ENCODE measurements at places on chromosomes 1 and 21.

- DNase-seq = no peak
Observed at GRCh38 chr1:207402744-207403143, 51.4 kb upstream of the CR2 start.

DNA sequence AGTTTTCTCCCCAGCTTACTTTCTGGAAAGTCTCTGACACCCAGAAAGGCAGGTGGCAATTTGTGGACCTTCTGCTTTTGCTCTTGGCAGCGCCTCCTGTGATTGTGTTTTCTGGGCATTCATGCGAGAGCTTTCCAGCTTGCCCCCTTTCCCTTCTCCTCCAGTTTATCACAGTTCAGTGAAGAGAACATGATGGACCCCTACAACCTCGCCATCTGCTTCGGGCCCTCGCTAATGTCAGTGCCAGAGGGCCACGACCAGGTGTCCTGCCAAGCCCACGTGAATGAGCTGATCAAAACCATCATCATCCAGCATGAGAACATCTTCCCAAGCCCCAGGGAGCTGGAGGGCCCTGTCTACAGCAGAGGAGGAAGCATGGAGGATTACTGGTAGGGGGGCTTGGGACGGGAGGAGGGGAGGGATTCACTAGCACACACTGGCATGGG lies 24.3 kb upstream of the IKBKE start:
- no peak for DNase-seq

DNA sequence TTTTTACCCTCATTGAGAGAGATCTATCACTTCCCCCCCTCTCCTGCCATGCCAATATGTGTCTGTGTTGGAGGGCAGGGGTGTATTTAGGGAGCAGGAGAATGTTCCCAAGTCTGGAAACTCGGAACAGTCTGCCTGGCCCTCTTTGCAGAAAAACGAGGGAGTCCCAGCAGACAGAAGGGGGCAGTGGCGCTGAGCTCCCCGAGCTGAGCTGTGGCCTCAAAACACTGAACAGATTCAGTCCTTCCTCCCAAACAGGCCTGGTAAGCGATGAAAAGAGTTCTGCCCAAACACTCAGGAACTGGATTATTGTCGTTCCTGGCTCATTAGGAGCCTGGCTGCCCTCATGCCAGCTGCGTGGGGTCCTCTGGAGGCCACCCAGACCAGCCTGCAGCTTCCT lies 981 bp downstream of the CLDN14 start:
- no peak for DNase-seq

DNA sequence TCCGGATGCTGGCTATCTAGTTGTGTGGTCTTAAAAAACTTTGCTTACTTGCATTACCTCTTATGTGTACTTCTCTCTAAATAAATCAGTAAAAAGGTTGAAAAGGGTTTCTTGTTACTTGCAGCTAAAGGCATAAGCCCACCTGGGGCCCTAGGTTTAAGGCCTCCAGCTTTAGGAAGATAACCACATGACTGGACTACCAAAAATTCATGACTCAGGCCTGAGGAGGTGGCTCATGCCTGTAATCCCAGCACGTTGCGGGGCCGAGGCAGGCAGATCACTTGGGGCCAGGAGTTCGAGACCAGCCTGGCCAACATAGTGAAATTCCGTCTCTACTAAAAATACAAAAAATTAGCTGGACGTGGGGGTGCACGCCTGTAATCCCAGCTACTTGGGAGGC lies 142.9 kb downstream of the APP start:
- no peak for DNase-seq

- no peak for DNase-seq
Observed at GRCh38 chr1:108585313-108585712, 25.4 kb downstream of the EEIG2 start.

DNA sequence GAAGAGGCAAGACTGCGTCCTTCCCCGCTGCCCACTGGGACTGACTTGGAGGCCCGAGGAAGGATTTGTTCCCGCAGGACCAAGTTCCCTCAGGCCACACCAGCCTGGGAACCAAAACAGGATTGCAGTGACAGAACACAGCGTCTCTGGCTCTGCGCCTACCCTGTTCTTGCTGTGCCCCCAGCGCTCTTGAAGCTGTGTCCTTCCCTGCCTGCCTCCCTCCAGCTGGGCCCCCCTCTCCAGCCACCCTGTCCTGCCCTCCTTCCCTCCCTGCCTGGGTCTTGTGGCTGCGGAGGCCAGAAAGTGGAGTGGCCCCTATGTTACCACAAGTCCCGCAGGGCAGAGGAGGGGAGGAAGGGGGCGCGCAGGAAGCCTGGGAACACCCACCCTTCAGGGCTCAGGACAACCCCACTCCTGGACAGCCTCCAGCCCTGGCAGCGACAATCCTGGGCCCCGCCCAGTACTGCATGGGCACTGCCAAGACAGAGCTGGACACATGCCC lies 164.9 kb downstream of the DYRK1A start:
- DNase-seq = no peak

DNA sequence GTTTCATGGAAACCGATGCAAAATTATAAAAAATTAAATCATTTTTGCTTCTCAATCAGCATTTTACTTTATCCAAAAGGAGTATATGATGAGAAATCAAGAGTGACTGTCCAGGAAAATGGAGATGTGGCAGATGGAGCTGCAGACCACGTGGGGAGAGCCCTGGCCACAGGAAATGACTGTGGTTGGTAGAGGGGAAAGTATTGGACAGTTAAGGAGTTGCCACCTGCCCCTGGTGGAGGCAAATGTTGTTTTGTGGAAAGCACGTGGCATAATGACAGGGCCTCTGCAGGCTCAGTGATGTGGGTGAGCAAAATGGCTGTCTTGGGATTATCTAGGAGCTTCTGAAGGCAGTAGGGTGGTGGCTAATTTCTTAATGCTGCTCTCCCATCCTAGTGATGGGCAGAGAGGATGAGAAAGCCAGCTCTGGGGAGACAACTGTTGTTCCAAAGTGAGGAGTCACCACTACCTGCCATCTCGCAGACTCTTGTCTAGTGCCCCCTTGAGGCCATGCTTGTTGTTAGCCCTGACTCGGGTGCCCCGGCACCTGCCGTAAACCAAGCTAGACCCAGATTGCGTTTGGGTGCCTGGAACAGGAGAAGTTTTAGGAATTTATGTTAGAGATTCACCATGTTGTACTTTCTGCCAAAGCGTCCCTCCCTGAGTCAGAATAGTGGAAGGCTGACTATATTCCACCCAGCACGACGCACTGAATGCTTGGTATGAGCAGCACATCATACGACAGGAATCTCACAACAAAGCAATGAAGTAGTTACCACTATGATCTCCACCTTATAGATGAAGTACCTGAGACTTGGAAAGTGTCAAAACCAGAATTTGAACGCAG lies 144.0 kb downstream of the ROR1 start:
- no peak for DNase-seq

GRCh38 chr1:21229246-21230000 lies 52.7 kb upstream of the EIF4G3 start:
- DNase-seq = no peak

DNA sequence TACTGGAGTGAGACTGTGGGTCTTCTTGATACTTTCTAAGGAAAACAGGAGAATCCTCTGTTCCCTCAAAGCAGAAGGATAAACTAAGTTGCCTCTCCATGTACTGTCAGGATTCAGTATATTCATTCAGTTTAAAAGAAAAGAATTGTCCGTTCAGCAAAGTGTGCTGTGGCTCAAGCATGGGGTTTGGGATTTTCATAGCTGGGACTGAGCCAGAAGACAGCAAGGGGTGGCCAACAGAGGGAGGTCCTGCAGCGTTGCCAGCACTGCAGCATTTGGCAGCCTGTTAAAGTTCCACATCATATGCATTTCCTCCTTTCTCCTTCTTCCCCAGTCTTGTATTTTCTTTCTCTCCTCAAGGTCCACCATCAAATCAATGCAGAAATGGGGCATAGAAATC lies 75.1 kb downstream of the DTL start:
- no peak for DNase-seq

DNA sequence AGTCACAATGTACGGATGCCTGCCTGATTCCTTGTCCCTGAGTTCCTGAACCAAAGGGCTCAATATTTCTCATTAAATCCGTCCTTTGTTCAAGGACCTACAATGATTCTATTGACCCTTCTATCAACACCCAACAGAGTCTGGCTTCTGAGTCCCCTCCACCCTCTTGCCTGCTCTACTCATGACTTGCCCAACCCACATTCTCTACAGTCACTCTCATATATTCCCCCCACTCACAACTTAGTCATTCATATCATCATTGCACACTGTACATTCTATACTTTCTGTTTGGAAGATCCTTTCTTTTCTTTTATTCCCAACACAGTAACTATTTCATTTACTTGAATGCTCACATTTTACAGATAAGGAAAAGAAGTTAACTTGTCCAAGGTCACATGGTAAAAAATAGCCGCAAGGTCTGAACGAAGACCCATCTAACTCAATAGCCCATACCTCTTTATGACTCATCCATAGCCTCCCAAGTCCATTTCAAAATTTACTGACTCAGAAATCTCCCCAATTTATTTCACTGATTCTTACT lies 3.6 kb downstream of the OTUD7B start:
- DNase-seq = no peak

- DNase-seq = no peak
Observed at GRCh38 chr1:59436637-59437036, 139.7 kb downstream of the FGGY start.

GRCh38 chr1:100448366-100448765 lies 89.6 kb upstream of the GPR88 start:
- peak; percentile 80 for DNase-seq

DNA sequence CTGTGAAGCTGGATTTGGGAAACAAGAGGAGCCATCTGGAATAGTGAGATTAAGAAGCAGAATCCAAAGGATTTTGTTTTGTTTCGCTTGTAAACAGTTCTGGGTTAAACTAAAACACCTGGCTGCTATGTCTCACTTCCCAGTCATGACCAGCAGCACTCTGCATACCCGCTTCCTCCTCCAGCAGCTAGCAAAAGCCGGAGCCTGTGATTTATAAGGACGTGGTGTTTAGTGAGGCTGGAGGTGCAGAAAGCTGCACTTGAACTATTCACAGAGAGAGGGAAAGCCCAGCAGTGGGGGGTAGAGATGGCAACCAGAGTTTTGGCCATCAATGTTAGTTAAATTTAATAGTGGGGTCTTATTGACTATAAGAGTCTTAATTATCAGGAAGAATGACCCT lies 240.2 kb downstream of the AJAP1 start:
- DNase-seq = no peak

GRCh38 chr1:15918962-15919715 lies 56.8 kb downstream of the ZBTB17 start:
- no peak for DNase-seq

GRCh38 chr1:223233410-223234169 lies 90.5 kb upstream of the TLR5 start:
- DNase-seq = no peak

DNA sequence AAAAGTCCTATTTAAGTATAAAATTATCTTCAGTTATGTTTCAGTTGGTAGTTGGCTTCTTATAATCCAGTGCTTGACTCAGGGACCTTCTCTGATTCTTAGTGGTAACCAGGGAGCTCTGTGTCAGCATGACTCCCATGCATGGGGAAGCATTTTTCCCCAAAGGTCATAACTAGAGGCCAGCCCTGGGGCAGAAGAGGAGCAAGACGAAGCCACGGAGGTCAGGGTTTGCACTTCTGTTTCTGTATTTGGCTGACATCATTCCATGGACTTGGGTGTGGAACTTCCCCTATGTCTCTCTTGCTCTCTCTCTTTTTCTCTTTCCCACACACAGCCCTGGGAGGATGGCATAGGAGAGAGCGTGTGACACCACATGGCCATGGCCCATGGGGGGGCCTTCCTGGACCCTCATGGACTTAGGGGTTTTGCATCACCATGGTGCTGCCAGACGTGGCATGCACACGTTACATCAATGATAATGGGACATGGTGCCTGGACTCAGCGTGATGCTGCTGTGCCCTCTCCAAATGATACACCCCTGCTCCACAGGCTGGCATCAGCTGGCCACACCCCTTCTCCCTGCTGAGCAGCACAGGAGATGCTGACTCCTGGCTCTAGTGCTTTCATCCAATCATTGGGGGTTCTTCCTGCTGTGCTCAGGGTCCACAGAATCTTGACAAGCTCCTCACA lies 260.5 kb downstream of the KCNJ6 start:
- no peak for DNase-seq

GRCh38 chr1:1540090-1540817 lies at the start of gene TMEM240:
Gene TMEM240, minus strand, starts transcription at chr1:1540624. Its CDS starts 278 bp downstream, at chr1:1540346.
- DNase-seq = no peak

- DNase-seq = no peak
Observed at GRCh38 chr1:233042834-233043233, 92.4 kb downstream of the NTPCR start.

DNA sequence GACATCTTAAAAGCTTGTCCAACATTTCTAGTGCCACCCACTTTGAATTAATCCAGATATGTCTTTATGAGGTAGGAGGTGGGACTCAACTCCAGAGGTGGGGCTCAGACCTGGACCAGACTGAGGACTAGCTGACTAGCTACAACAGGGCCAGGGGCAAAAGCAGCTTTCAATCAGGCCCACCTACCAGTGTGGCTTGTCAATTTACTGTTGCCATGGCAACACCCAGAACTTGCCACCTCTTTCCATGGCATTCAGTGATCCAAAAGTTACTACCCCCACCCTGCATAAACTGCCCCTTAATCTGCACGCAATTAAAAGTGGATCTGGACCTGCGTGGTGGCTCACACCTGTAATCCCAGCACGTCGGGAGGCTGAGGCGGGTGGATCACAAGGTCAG lies 113.2 kb upstream of the KAZN start:
- no peak for DNase-seq

DNA sequence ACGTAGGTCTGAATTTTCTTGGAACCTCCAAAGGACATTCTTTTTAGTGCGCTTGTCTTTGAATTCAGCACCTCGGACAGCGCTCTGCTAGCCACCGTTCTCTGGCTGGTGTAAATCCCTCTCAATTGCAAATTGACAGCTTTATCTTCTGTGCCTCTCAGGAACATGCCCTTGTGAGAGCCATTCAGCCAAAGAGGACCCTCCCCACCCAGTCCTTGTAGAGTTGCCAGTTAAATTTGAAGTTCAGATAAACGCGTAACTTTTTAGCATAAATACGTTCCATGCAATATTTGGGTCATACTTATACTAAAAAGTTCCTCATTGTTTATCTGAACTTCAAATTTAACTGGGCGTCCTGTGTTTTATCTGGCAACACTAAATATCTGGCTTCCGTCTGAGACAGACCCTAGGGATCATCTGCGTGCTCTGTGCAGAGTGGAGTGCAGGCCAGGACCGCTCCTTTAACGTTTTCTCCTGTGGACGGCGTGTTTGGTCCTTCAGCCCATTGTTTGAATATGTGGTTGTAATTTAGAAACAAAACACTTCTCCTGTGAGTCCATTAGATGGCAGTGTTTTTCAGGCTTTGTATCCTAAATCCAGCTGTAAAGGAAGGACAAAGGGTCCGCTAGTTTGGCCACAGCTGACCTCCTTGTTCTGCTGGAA lies 7.0 kb downstream of the KCNAB2 start:
- peak; percentile 41 for DNase-seq

- DNase-seq = no peak
Observed at GRCh38 chr1:176241385-176242015, 34.4 kb upstream of the COP1 start.

DNA sequence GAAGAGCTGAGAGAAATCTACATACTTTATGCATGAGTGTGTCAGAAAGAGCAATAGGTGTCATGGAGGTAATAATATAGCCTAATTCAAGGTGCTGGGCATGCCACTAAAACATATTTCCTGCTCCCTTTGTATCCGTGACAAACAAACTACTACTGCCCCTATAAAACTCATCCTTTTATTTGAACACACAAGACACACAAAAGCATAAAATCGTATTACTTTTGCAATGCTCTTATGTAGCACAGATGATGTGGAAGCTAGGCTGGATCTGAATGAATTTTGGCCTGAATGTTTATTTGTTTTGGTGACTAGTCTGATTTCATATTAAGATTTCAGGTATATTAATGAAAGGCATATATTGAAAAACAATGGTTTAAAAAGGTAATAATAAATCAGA lies 239.3 kb upstream of the NEGR1 start:
- no peak for DNase-seq
